ENCODE measurements at places on chromosomes 6 and 20. TPM values are rescaled to one million over a fixed set of nuclear protein-coding genes. Genes with fewer than 3 reads are reported as not detected.

The MICAL1 gene
- polyA plus RNA-seq: 38.2 TPM

The ITPR3 gene
- 15.3 TPM for polyA plus RNA-seq

The GID8 gene
- 6.0 TPM for polyA plus RNA-seq

The FAM83C gene
- polyA plus RNA-seq: not detected

The IL17F gene
- polyA plus RNA-seq: not detected

The ZNF311 gene
- polyA plus RNA-seq: 1.1 TPM

The PDE10A gene
- 2.6 TPM for polyA plus RNA-seq

The JPH2 gene
- 1.1 TPM for polyA plus RNA-seq

The TMEM217 gene
- polyA plus RNA-seq: 1.7 TPM

The CSTF1 gene
- 4.5 TPM for polyA plus RNA-seq

The SLC17A4 gene
- polyA plus RNA-seq: 15.3 TPM

The CST4 gene
- not detected for polyA plus RNA-seq

The ADRM1 gene
- polyA plus RNA-seq: 74.8 TPM

The C6orf141 gene
- 21.1 TPM for polyA plus RNA-seq

The APMAP gene
- polyA plus RNA-seq: 47.8 TPM

The LGSN gene
- 0.04 TPM for polyA plus RNA-seq

The NHSL1 gene
- 3.5 TPM for polyA plus RNA-seq

The SRMS gene
- polyA plus RNA-seq: not detected

The EYA4 gene
- 0.19 TPM for polyA plus RNA-seq

The TMC2 gene
- 0.19 TPM for polyA plus RNA-seq

The HLA-G gene
- 0.15 TPM for polyA plus RNA-seq

The SLC17A3 gene
- not detected for polyA plus RNA-seq

The SLC25A27 gene
- 39.0 TPM for polyA plus RNA-seq

The ADA gene
- polyA plus RNA-seq: 5.1 TPM

The GNAS-AS1 gene
- polyA plus RNA-seq: 2.8 TPM

The SPATA2 gene
- 5.8 TPM for polyA plus RNA-seq

The TOX2 gene
- 0.95 TPM for polyA plus RNA-seq

The PHACTR1 gene
- polyA plus RNA-seq: 1.4 TPM

Data from pancreas (tissue), 10 donors.